ENCODE measurements at places on chromosomes 12 and 14. TPM values are rescaled to one million over a fixed set of nuclear protein-coding genes. Genes with fewer than 3 reads are reported as not detected.

PAX9 gene
- not detected for total RNA-seq

CEBPE gene
- 1.8 TPM for total RNA-seq

CPSF2 gene
- 74.4 TPM for total RNA-seq

LRRIQ1 gene
- total RNA-seq = not detected

MYH6 gene
- total RNA-seq = not detected

CLEC1B gene
- not detected for total RNA-seq

FAM186B gene
- 0.31 TPM for total RNA-seq

KRT72 gene
- 11.4 TPM for total RNA-seq

IFT81 gene
- 2.5 TPM for total RNA-seq

FAM181A gene
- not detected for total RNA-seq

DNA sequence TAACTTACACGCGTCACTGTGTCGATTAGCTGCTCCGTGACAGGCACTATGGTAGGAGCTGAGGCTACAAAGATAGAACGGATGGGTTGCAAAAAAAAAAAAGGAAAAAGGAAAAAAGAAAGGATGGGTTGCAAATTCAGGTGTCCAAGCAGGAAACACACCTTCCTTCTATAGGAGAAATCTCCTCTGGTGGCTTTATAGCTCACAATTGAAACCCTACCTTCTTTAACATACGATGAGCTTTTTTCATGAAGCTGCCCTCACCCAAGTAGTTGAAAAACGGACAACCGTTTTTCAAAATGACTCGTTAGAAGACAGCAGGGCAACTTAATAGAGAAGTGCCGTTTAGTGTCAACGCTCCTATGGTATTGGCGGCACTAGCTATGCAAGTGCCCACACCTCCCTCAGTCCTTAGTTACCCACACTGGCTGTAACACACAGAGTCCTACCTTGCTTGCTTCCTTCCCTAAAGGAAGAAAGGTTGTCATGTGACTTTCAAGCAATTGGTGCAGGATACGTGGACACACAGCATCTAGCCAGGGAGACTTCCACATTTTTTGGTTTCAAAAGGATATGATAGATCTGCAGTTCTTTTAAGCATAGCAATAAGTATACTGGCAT, 682 bp upstream of the TRIP11 start:
- H3K27me3 ChIP-seq = no peaks in the 10 kb centered on the region
- DNase-seq = no peak
- no peaks in the 10 kb centered on the region for H3K36me3 ChIP-seq
- H3K27ac ChIP-seq = peak overlapping the region; percentile 98

DNA sequence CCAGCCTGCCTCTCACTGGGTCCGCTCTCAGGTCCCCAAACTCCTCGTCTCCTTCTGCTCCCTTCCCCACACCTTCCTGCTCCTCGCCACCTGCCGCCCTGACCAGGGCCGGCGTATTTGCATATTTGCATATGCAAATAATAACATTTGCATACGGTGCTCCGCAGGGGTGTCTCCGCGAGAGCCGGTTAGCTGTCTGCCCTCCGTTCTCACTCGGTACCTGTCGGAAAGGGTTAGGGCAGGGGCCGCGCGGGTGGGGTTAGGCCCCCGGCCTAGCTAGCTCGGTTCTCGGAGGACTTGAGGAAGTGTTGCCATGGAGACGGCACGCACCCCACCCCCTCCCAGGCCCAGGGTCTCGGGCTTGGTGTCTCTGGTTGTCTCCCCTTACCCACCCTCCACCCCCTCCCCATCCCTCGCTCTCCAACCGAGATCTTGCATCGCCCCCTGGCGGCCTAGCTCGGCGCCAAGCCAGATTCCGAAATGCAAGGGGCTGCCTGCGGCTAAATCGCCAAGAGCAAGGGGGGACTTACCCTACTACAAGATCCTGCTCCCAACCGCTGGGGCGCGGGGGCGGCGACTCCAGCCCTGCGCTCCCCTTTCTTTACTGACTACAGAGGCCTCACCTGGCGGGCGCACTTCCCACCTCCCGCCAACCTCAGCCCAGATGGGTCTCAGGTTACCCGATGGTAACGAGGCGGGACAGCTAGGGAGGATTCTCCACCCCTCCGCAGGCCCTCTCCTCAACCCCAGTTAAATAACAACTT, 8.1 kb downstream of the STAC3 start:
- peak overlapping the region; percentile 76 for H3K4me3 ChIP-seq
- peak; percentile 56 for DNase-seq
- peaks cover 31% of the 10 kb centered on the region for H3K4me1 ChIP-seq
- H3K27ac ChIP-seq = peak overlapping the region; percentile 19
- peaks cover 28% of the 10 kb centered on the region for H3K27me3 ChIP-seq

GRCh38 chr12:29071099-29071498, 78.0 kb upstream of the FAR2 start:
- no peaks in the 10 kb centered on the region for H3K36me3 ChIP-seq
- peaks cover 9% of the 10 kb centered on the region for H3K27me3 ChIP-seq
- no peak for DNase-seq

- peak overlapping the region; percentile 94 for H3K27ac ChIP-seq
- no peak for DNase-seq
- no peaks in the 10 kb centered on the region for H3K36me3 ChIP-seq
- peaks cover 71% of the 10 kb centered on the region for H3K4me1 ChIP-seq
- H3K27me3 ChIP-seq = no peaks in the 10 kb centered on the region
- peak overlapping the region; percentile 18 for H3K4me3 ChIP-seq
These were observed 73.4 kb downstream of the PITPNM2 start for GRCh38 chr12:123077298-123078119.

GRCh38 chr12:24373004-24373403, 423.5 kb upstream of the SOX5 start:
- no peaks in the 10 kb centered on the region for H3K36me3 ChIP-seq
- DNase-seq = no peak
- no peak overlapping the region for H3K4me3 ChIP-seq
- no peaks in the 10 kb centered on the region for H3K27me3 ChIP-seq
- no peaks in the 10 kb centered on the region for H3K4me1 ChIP-seq
- no peak overlapping the region for H3K27ac ChIP-seq

GRCh38 chr12:53577941-53578352, 48.2 kb downstream of the ATF7 start:
- H3K27me3 ChIP-seq = no peaks in the 10 kb centered on the region
- no peak overlapping the region for H3K4me3 ChIP-seq
- H3K36me3 ChIP-seq = peaks cover 17% of the 10 kb centered on the region
- H3K4me1 ChIP-seq = peaks cover 17% of the 10 kb centered on the region
- no peak for DNase-seq
- H3K27ac ChIP-seq = no peak overlapping the region

- H3K27me3 ChIP-seq = no peaks in the 10 kb centered on the region
- no peaks in the 10 kb centered on the region for H3K36me3 ChIP-seq
- H3K4me1 ChIP-seq = no peaks in the 10 kb centered on the region
- no peak for DNase-seq
These were observed 96.2 kb upstream of the PDE3A start for GRCh38 chr12:20272161-20272560.

DNA sequence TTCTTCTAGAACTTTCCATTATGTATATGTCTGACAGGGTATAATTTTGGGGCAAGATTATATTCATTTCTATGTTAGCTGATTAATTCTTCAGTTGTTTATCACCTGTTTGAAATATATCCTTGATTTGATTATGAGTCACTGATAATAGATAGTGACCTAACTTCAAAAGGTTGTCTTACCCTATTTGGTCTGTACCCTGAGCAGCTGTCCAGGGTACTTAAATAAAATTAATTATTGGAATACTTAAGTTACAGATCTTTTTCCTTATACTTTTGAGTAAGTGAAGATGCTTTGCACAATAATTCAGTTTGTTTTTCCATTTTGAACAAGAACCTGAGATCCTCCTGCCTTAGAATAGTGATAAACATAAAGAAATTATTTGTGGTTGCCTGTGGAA, 13.2 kb upstream of the NPAS3 start:
- H3K27me3 ChIP-seq = peaks cover 7% of the 10 kb centered on the region
- no peak overlapping the region for H3K4me3 ChIP-seq
- no peaks in the 10 kb centered on the region for H3K4me1 ChIP-seq
- DNase-seq = no peak

DNA sequence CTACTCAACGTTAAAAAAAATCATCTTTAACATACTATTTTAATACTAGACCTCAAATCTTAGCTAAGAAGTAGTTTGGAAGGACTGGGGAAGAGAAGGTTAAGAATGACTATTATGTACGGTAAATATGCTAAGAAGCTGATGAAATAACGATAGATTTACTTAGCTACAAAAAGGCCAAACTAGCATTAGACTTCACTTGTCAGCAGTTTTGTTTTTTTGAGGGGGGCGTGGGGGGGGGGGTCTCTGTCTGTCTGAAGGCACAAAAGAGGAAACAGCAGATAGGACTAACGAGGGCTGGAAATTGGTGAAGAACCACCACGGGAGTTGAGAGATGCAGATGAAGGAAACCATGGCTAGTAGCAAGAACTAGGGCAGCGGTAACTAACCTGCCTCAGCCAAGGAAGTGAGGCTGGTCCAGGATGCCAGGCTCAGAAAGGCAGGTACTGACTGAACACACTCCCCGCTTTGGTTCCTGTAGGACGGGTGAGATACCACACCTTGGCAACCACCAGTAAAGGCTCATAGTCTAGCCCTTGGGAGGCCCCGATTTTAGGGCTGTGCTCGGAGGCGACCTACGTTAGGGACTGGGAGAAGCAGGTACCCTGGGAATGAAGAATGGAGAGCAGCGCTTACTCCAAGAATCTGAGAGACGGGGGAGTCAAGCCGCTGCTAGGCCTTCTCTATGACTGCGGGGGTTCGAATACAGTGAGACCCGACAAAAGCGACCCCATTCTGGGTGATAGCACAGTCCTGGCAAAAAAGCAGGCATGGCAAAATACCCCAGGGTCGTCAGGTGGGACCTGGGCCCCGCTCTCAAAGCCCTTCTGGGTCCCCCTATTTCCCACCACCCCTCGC, 675 bp downstream of the NEDD8 start:
- peaks cover 53% of the 10 kb centered on the region for H3K4me1 ChIP-seq
- no peaks in the 10 kb centered on the region for H3K27me3 ChIP-seq
- H3K36me3 ChIP-seq = peaks cover 10% of the 10 kb centered on the region
- DNase-seq = no peak
- peak overlapping the region; percentile 99 for H3K4me3 ChIP-seq
- H3K27ac ChIP-seq = peak overlapping the region; percentile 97

- no peak for DNase-seq
- H3K27ac ChIP-seq = no peak overlapping the region
- H3K36me3 ChIP-seq = no peaks in the 10 kb centered on the region
- H3K4me3 ChIP-seq = no peak overlapping the region
- H3K27me3 ChIP-seq = no peaks in the 10 kb centered on the region
These were observed 221.6 kb downstream of the LRRK2 start for GRCh38 chr12:40446385-40446784.

- DNase-seq = peak; percentile 56
- H3K4me3 ChIP-seq = peak overlapping the region; percentile 50
- peaks cover 45% of the 10 kb centered on the region for H3K4me1 ChIP-seq
- H3K36me3 ChIP-seq = no peaks in the 10 kb centered on the region
These were observed 7.7 kb downstream of the ENDOU start for GRCh38 chr12:47717443-47718193.

DNA sequence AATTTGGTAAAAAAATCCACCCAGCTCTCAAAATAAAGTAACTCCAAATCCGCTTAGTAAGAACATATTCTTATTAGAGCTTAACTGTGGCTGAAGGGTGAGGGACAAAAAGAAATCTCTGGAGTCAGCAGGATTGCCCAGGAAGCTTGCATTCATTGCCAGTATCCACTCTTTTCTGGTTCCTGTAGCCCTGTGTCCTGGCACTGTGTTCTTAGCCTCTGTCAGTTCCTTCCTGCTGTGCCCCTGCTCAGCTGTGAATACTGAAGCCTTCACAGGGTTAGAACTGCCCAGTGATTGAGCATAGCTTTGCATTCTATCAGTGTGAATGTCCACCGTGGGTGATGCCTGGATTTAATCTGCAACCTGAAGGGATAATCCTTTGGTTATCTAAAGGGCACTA, 266.9 kb upstream of the PELI2 start:
- H3K4me3 ChIP-seq = no peak overlapping the region
- H3K4me1 ChIP-seq = no peaks in the 10 kb centered on the region
- H3K36me3 ChIP-seq = no peaks in the 10 kb centered on the region
- no peak overlapping the region for H3K27ac ChIP-seq
- peaks cover 11% of the 10 kb centered on the region for H3K27me3 ChIP-seq
- no peak for DNase-seq

DNA sequence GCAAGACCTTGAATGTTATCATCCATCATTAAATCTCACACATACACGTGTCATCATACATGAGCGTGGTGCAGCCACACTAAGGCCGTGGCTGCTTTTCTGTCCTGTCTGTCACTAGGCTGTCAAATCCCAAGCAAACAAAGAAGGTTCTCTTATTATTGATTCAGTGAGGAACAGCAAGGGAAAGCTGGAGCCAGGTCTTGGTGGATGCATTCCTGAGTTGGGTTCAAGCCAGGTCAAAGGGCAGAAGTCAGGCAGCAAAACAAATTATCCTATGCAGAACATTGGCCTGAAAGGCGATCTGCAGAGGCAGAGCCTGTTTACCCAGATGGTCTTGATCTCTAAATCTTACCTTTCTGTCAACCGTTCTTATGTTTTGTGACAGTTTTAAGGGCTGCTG, 252.3 kb downstream of the NEDD1 start:
- no peak for DNase-seq
- H3K27me3 ChIP-seq = peaks cover 11% of the 10 kb centered on the region
- H3K4me3 ChIP-seq = no peak overlapping the region
- H3K4me1 ChIP-seq = no peaks in the 10 kb centered on the region
- no peak overlapping the region for H3K27ac ChIP-seq

- H3K4me1 ChIP-seq = no peaks in the 10 kb centered on the region
- no peak for DNase-seq
- peaks cover 5% of the 10 kb centered on the region for H3K27me3 ChIP-seq
- no peak overlapping the region for H3K4me3 ChIP-seq
- H3K27ac ChIP-seq = no peak overlapping the region
These were observed 43.4 kb upstream of the TSPAN8 start for GRCh38 chr12:71201136-71201679.

DNA sequence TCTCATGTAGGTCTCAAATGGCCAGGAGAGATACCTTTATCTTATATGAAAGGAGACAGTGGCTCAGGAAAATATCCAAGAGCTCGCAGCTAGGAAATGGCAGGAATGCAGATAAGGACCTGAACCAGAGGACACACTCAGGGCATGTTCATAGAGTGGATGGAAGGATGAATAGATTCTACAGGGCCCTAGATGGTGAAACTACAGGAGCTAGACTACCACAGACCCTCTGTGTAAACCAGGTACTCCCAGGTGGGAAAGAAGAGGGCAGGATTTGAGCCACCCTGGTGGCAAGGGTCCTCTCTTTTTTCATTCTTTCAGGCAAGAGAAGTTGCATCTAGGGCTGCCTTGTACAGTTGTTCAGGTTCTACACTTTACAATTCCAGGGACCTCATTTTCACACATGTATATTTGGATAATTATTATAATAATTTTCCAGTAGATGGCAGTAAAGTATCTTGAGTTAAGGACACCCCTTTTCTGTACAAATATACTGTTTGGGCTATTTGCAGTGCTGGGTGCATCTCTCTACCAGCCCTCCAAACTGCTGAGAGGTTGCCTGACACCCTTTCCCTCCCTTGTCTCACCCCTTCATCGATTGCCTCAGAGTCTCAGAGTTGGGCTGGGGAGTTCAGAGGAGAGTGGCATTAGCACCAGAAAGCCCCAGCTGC, 10.5 kb upstream of the ZDHHC22 start:
- no peaks in the 10 kb centered on the region for H3K36me3 ChIP-seq
- no peaks in the 10 kb centered on the region for H3K4me1 ChIP-seq
- H3K27ac ChIP-seq = no peak overlapping the region
- H3K27me3 ChIP-seq = peaks cover 25% of the 10 kb centered on the region

All from naive thymus-derived CD8-positive, alpha-beta T cell (primary cell).